ENCODE measurements at places on chromosomes 1 and 21.

GRCh38 chr1:161085165-161085564, 4.2 kb downstream of the NECTIN4 start:
- DNase-seq: no peak

- no peak for DNase-seq
Observed at GRCh38 chr1:6234502-6235295, 1.1 kb downstream of the ICMT start.

DNA sequence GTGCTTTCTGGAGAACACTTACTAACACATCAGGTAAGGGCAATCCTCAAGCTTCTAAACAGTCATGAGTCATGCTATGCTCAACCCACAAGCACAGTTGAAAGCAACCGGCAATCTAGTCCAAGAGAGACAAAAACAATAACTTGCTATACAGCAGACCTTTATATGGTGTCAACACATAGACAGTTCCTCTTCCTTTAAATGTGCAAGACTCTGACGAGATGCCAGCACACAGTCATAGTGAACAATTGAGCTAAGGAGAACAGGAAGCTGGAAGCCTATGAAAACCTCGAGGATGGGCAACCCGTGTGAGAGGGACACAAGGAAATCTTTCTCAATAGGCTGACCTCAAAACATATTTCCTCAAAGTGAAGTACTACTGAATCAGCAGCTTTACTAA, 5.3 kb downstream of the ADIPOR1 start:
- DNase-seq: no peak

DNA sequence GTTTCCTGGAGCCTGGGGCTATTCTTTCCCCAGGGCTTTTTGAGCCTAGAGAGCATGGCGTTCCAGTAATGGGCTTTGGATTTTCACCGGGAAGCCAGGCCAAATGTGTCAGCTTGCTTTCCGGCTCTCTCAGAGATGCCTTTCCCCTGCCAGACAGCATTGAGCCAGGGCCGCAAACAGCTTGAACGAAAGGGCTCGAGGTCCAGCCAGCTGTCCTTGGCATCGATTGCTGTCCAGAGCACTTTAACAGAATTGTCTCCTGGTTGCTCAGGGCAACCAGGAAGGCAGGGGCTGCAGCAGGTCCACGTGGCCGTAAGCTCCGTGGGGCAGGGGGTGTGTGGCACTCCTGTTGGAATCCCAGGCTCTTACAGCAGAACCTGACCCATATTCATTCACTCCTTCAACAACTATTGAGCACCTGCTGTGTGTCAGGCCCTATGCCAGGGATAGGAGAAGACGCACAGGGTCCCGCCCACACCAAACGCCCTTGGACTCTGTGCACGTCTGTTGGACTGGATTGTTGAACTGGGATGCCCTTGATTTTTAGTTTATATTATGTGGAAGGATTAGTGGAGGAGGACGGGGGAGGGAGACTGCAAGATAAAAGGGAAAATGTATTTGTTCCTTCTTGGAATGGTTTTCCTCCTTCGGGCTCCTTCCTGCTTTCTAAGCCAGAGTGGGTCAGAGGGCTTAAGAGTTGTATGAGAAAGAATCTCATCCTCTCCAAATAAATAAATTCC, 38.7 kb upstream of the EFHD2 start:
- peak; percentile 80 for DNase-seq

DNA sequence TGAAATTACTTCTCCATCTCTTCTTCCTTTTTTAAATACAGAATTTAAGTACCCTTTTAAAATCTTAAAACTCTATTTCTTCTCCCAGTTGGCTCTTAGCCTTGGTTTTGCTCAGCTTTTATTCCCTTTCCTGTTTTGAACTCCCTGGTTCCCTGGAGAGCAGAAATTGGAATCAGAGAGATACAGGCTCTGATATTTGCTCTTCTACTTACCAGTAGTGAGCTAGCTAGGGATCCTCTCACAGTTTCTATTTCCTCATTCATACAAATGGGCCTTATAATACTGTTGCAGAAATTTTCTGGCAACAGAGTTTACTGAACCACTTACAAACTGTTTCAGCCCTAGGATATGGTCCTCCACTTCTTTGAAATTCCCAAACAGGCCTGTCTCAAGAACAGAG, 606.3 kb downstream of the NUF2 start:
- no peak for DNase-seq
